ENCODE measurements at places on chromosomes 7 and 10.

DNA sequence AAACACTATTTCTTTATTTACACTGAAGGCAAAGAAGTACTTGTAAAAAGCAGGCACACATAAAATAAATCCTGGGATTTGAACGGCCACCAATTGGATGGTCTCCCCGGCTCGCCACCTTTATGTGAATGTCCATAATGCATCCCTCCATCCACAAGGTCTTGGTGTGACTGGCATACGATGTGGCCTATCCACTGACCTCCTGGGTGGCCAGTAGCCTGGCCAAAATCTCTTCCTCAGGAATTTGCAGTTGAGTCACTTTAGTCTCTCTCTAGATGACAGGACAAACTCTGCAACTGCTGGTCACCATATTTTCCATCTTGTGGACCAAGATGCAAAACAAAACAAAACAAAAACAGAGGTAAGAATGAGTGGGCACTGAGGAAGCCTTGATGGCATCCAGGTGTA, 39.1 kb downstream of the CDK1 start:
- no peak for DNase-seq

GRCh38 chr10:95356190-95356955, 65.6 kb upstream of the PDLIM1 start:
- DNase-seq, result no peak

GRCh38 chr10:49474901-49475300, 64.0 kb downstream of the ERCC6 start:
- no peak for DNase-seq

DNA sequence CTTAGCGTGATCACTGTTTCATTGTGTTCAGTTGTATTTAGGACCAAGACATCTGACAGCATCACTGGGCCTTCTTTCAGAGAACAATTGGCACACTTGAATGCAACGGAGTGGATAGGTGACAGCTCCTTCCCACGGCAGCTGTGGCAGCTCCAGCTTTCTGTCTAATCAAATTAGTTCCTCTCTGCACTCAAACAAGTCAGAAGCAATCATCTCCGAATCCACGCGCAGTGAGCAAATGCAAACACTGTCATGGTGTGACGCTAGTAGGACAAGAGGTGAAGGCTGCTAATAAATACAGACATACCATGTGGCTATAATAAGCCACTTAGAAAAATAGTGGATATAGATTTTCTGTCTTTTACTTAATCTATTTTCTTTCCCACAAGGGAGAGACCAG, 542.4 kb downstream of the ACTR3B start:
- no peak for DNase-seq

- DNase-seq, result no peak
Observed at GRCh38 chr10:119333146-119333792, 125.9 kb downstream of the GRK5 start.

- no peak for DNase-seq
Observed at GRCh38 chr7:150823484-150824126, 23.0 kb downstream of the TMEM176A start.

GRCh38 chr10:1582739-1583138, 154.6 kb downstream of the ADARB2 start:
- DNase-seq, result no peak

- DNase-seq, result no peak
Observed at GRCh38 chr7:81503771-81504170, 266.1 kb downstream of the HGF start.

GRCh38 chr10:113631684-113632367, 32.0 kb downstream of the NRAP start:
- DNase-seq, result no peak

- no peak for DNase-seq
Observed at GRCh38 chr10:60147576-60148265, 241.4 kb upstream of the CCDC6 start.

- DNase-seq, result no peak
Observed at GRCh38 chr7:1974290-1975101, 258.2 kb downstream of the MAD1L1 start.

GRCh38 chr10:117677239-117677638, 134.7 kb downstream of the EMX2 start:
- no peak for DNase-seq
